ENCODE measurements at places on chromosomes 1 and 21. TPM values are rescaled to one million over a fixed set of nuclear protein-coding genes. Genes with fewer than 3 reads are reported as not detected.

DNA sequence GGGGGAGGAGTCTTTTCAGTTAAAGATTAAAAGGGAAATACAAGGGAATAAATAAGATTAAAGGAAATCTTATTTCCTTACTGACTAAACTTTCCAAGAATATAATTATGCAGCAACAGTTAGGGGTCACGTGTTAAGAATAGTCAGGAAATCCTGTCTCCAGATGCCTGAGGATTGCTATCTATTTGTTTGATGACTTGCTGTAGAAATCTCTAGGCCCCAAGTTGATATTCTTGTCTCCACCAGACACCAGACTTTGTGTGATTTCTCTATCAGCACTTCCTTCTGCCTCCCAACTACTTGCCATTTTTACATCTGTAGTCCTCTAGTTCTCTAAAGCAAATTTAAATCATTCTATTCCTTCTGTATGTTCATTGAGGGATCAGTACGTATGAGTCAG is 77.5 kb downstream of the RPAP2 start:
- no peak for DNase-seq

- DNase-seq: no peak
Measured at GRCh38 chr1:243686159-243686558, 163.9 kb downstream of the AKT3 start.

DNA sequence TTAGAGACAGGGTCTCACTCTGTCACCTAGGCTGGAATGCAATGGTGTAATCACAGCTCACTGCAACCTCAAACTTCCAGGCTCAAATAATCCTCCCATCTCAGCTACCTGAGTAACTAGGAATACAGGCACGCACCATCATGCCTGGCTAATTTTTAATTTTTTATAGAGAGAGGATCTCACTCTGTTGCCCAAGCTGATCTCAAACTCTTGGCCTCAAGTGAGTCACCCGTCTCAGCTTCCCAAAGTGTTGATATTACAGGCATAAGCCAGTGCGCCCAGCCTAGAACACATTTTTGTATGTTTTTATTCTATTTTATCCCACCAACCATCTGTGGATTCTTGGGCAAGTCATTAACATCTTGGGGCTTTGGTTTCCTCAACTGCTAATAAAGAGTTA is 100.5 kb downstream of the AK5 start:
- no peak for DNase-seq

DNA sequence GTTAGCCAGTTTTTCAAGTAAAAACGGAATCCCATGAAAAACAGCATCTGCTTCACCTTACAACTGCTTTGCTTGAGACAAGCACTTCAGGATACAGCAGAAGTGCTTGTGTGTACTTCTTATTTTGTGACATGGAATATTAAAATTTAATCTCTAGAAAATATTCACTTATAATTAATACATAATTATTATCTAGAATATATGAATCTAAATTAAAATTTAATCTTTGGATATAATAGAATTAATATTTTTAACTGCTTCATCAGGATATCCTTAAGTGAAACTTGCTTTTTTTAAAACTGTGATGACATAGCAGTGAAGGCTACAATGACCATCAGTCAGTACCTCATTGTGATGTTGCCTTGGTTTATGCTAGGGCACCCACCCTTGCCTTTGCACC is 148.4 kb upstream of the C1orf105 start:
- DNase-seq: no peak

- DNase-seq: no peak
Measured at GRCh38 chr1:101964708-101965107, 32.0 kb downstream of the OLFM3 start.

Gene RGS13
- total RNA-seq: 0.14 TPM

DNA sequence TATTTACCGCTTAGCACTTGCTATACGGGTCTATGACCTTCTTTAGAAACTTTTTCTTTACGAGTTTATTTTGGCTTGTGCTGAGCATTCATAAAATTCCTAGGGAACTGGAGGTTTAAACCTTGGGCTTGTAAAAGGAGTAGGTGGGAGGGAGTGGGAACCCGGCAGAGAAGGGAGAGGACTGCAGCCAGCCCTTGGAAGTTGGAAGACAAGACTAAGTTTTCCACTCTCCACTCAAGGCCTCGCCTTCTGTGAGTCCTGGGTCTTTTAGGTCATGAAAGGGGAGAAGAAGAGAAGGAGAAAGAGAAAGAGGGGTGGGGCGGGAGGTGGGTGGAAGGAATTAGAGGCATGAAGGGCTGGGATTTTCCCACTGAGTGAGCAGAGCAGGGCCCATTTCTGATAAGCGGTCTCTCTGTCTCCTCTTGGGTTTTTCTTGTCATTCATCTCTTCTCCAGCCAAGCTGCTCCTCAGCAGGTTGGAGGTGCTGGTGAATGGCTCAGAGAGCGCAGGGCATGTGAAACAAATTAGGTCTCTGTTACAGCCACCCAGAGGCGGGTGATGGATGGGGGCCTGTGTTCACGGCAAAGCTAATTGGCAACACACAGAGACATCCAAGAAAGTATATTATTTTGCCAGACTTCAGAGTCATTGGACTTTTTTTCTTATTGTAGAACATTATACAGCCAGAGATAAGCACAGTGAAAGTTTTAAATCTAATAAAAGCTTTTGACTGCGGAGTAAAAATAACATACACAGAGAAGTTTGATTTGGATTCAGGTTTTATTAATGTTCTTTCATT is 247.3 kb downstream of the FOXD2 start:
- DNase-seq: no peak
